ENCODE measurements at places on chromosomes 11 and 22.

DNA sequence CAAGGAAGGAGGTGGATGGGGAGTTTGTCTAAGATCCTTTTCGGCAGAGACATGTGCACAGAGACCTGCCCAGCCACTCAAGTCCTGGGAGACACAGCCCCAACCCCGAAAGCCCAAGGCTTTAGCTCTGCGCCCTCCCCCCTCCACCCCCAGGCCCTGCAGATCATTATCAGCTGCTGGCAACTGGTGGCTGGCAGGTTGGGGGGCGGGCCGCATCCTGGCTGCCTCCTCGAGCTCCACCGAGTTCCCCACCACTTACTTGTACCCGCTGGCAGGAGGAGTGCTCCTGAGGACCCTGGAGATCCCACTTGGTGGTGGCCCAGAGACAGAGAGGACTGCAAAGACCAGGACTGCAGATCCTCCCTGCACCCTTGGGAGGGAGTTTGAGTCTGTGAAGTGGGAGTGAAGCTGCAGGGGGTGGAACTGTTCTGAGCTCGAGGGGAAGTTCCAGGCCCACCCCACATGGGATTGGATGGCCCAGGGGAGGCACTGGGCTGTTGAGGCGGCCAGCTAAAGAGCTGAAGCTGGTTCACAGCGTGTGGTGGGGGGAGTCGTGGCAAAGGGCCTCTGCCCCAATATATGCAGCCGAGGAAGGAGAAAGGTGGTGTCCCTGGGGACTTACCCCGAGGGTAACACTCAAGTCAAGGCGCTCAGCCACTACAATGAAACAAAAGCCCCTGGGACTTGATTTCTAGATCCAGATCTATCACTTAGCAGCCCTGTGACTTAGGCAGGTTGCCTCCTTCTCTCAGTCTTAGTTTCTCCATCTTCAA, 19.9 kb upstream of the CCDC86 start:
- DNase-seq: no peak

- DNase-seq: no peak
Observed at GRCh38 chr11:68821670-68822069, 20.0 kb downstream of the CPT1A start.

- DNase-seq: peak; percentile 2
Observed at GRCh38 chr11:100687054-100687629, at the start of gene ARHGAP42. ARHGAP42 (plus strand) TSS chr11:100687288; CDS start chr11:100687679, 391 bp downstream.

- no peak for DNase-seq
Observed at GRCh38 chr11:73228268-73229134, 10.4 kb downstream of the P2RY2 start.

DNA sequence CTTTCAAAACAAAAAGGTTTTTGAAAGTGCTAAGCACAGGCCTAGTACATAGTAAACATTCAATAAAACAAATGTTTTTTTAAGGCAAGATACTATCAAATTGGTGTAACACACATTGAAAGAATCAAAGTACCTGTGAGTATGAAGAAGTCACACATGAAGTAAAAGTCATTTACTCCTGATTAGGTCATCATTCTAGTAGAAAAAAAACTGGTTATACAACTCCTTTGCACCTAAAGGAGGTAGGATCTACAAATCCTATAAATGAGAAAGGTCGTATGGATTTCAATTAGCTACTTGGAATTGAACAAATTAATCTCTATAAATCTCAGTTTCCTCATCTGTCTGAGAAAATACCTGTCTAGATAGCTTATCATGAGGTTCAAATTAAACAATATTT, 80.8 kb downstream of the SIK3 start:
- DNase-seq: no peak

- no peak for DNase-seq
Observed at GRCh38 chr11:76524461-76524860, 79.6 kb downstream of the EMSY start.

DNA sequence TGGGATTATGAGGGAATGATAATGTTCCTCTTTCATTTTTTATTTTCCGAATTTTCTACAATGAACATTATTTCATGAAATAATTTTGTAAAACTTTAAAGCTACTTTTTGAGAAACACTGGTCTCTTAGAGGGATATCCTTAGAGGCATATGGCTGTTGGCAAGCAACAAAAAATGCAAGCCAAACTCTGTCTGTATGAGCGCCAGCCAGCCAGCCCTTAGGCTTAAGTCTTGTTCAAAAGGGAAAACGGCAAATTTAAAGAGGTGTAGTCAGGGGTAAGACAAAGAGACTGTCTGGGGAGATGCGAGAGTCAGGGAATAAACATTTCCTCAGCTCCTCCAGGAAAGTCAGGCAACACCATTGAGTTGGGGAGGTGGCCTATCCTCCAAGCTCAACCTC, 22.5 kb downstream of the ASCC2 start:
- DNase-seq: no peak

Data from stimulated activated CD8-positive, alpha-beta memory T cell treated with anti-CD3 and anti-CD28 coated beads, Interleukin-4, amount 100 ng/mL, for 4 hours (primary cell).